ENCODE measurements at places on chromosomes 4 and X.

- DNase-seq = no peak
Observed at GRCh38 chr4:102563000-102563399, 61.8 kb downstream of the NFKB1 start.

- no peak for DNase-seq
Observed at GRCh38 chr4:41000356-41000755, 214.0 kb downstream of the APBB2 start.

DNA sequence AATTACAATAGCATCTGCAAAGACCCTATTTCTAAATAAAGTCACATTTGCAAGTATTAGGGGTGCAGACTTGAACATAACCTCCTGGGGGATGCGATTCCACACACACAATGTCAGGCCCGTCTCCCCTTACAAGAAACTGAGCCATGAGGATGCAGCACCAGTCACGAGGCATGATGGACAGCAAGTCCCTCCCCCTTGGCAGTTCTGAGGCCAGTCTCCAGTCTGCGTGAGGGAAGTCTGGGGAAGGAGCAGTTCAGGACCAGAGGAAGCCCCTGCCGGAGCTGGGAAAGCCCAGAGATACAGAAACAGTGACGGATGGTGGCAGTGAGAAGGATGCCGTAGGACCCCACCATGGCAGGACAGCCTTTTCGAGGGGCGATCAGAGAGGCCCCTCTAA, 9.4 kb downstream of the FAM53A start:
- DNase-seq = peak; percentile 24

DNA sequence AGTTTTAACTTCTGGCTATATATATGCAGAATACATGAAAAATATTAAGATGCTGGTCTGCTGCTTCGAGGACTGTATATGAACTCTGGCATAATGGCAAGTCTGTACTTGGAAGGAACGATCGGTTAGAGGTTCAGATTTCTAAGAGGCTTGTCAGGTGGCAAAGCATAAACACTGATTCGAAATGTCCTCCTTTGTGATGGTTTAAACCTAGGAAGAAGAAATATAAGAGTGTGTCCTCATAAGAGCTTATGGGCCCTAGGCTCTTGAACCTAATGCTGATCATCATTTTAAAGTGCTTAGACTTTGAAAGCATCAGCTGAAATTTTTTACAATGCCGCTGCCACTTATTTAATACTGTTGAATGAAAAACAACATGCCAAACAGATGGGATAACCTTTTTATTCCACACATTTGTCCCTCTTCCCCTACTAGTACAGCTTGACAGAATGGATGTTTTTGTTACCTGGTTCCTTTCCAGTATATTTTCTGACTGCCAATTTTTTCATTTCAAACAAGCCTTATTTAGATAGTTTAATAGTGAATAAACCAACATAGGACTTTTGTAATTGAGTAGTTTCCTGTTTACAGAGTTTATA, 8.8 kb downstream of the SPRY1 start:
- no peak for DNase-seq

DNA sequence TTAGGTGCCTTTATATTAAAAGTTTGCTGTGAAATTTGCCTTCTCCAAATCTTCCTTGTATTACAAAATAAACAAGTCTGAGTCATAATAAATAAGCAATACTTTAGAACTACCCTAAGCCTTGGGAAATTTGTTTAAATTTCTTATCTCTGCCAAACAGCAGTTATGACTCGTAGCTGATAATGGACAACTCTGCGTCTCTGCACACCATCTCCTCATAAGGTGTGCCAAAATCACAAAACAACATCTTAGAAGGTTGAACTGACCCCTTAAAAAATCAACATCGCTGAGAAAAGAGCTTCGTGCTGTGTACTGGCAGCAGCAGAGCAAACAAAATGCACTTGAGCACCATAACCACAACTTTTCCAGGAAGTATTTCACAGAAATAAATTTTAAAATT, 22.0 kb downstream of the OR13H1 start:
- no peak for DNase-seq

DNA sequence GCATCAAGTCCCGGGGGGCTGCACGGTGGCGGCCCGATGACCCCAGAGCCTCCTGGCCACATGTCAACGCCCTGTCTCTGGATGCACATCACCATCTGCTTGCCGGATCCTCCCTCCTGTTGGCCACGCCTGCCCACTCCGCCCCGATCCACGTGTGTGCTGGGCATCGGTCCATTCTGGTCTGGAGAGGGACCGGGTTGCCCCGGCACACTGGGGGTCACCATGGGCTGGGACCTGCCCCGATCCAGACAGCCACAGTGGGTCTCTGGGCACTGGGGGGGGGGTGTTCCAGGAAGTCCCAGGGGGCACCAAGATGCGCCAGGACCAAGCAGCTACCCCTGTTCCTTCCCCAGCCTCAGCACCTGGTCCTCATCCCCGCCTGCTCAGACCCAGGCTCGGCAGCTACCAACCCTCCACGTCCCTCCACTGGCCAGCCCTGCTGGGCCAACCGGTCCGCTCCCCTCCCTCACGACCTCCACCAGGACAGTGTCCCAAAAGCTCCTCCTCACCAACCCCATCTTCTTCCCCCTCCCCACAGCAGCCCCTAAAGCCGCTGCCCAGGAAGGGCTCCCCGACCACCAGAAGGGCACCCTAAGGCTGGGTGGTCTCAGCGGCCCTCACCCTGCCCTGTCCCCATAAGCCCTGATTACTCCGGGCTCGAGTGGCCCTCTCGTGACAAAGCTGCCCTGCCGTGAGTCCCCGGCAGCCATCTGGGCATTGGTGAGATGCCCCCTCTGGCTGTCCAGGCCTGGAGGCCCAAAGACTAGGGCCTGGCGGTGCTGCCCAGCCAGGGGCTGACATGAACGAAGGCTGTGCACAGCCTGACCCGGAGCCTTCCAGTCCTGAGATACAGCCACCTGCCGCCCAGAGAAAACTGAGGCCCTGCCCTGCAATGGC, 4.6 kb downstream of the CTBP1 start:
- no peak for DNase-seq

- DNase-seq = no peak
Observed at GRCh38 chr4:26226629-26227376, 94.0 kb upstream of the RBPJ start.

DNA sequence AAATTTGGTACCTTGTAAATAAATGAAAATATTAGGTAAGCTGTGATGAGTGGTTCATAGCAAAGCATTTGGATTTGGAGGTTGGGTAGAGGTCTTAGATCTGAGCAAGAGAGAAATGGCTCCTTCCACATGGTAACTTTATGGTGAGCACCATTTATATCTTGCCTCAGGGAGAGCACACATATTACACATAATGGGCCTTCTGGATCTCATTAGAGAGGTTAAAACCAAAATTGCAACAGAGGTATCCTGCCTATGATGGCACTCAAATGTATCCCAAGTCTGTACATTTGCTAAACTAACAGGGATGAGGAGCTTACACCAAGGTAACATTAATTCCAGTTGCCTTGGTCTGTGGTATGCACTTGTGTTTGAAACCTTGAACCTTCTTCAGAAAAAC, 87.1 kb upstream of the PUDP start:
- no peak for DNase-seq

GRCh38 chr4:10691651-10692050, 7.1 kb upstream of the CLNK start:
- DNase-seq = no peak

GRCh38 chrX:11321986-11322385, 28.8 kb downstream of the AMELX start:
- DNase-seq = no peak

GRCh38 chrX:141176586-141177451, at the start of gene LDOC1:
Gene LDOC1 (minus strand): TSS chrX:141177129. CDS start chrX:141177021, 108 bp downstream.
- DNase-seq = peak; percentile 66

- no peak for DNase-seq
Observed at GRCh38 chr4:155854582-155855226, 11.4 kb downstream of the ASIC5 start.

DNA sequence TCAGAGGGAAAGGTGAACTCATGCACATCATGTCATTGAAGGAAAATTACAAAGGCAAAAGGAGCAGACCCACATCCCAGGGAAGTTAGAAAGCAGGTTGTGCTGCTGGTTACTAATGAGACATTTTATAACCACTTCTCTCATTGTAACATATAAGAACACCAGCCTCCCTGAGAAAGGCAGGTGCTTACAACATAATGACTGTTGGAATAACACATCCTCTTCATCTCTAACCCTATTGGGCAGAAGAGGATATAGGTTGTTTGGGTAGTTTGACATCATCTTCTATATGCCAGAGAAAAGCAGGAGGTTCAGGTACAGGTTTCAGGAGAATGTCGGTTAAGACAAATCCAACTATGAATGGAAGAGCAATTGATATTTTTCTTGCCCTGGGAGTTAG, 77.6 kb downstream of the MAOA start:
- DNase-seq = no peak

GRCh38 chrX:65668377-65669310, 1.2 kb downstream of the MSN start:
- DNase-seq = peak; percentile 20

DNA sequence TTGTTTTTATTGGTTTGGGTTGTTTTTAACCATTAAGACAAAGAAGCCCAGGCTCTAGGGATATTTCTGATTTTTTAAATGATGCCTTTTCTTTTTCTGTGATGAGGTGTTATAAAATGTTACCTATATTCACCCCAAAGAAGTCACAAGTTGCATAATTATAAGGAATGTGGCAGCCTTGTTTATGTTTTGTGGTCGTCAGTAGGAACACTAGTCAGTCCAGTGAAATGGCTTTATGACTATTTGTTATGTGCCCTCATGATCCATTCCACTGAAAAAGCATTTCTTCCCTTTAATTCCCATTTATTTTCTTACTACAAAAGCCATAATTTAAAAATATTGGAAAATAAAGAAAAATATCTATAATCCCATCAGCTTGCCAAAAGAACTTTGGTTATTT, 34.4 kb downstream of the CC2D2A start:
- DNase-seq = no peak

- DNase-seq = no peak
Observed at GRCh38 chrX:131646106-131646505, 102.2 kb downstream of the OR13H1 start.

DNA sequence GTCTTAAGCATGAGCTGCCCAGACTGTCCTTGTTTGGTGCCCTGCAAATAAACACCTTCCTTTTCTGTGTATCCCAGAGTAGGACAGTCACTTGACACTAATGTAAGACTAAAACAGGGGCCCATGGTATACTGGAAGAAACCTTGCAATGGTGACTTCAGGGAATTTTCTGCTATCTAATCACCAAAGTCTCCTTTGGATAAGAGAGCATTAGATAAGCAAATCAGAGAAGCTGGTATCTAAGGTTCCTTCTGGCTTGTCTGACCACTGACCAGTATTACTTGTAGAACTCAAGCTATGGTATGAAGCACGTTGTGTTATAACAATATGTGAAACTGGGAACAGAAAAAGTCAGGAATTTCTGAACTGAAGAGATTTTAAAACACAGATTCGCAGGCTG, 173.9 kb downstream of the COL25A1 start:
- no peak for DNase-seq

- DNase-seq = no peak
Observed at GRCh38 chrX:73832319-73832718, 269.3 kb downstream of the CHIC1 start.

- peak; percentile 1 for DNase-seq
Observed at GRCh38 chrX:56803850-56804681, 75.0 kb downstream of the NBDY start.

- no peak for DNase-seq
Observed at GRCh38 chrX:16137416-16138107, 14.2 kb downstream of the GRPR start.

GRCh38 chr4:185481401-185481800, 9.9 kb upstream of the CCDC110 start:
- DNase-seq = no peak

GRCh38 chr4:48958582-48958981, 27.5 kb upstream of the CWH43 start:
- no peak for DNase-seq

- no peak for DNase-seq
Observed at GRCh38 chr4:34854451-34854850, 1389.9 kb downstream of the ARAP2 start.

DNA sequence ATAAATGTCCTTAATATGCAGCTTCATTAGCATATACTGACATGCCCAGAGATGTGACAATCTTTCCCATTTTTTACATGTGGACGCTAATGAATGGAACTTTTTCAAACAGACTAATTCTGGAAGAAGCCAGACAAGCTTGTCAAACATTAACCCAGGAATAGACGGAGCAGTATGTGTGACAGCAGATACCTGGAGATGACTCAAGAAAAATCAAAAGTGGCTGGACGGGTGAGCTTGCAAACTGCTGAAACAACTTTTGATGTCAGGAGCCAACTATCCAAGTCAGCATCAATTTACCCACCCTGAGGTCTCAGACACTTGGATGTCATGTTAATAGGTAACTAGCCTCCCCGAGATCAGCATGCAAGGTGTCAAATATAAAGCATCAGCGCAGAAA, 183.0 kb downstream of the PACRGL start:
- DNase-seq = no peak

DNA sequence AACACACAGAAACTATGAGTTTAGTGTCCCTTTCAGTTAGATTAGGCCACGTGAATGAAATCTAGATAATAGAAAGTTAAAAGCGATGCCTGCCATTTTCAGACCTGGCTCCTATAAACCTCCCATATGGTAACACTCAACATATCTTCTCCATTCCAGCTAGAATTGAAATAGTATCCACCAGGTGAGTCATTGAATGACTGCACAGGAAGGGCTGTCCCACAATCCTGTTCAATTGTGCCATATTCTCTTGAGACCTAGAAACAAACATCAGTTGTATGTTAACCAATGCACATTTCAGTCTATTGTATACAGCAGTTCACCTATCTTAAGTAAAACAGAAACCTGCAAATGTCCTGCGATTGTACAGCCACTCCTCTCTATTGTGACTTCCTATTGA, 659.3 kb upstream of the SLIT2 start:
- DNase-seq = no peak

DNA sequence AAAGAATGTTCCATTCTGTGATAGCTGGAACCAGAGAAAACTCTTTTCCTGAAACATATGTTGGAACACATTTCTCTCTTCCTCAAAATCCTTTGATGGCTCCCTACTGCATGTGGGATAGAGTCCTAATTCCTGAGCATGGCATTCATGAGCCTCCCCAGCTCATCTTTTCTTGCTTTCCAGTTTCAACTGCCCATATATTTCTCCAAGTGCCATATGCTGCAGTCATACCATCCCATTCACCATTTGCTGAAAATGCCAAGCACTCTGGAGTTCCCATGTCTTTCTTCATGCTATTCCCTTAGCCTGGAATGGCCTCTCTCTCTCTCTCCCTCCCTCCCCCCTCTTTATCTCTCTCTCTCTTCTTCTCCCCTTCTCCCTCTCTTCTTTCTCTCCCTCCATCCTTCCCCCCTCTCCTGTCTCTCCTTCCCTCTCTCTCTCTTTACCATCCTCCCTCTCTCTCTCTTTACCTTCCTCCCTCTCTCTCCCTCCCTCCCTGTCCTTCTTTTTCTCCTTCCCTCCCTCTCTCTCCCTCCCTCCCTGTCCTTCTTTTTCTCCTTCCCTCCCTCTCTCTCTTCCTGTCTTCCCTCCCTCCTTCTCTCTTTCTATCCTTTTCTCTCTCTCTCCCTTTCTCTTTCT, 134.1 kb upstream of the GPC4 start:
- no peak for DNase-seq

Measured in anterior cingulate cortex (tissue), 58 donors.